ENCODE measurements at places on chromosomes 4 and X.

- no peak for DNase-seq
These were observed 114.8 kb upstream of the VAMP7 start for GRCh38 chrX:155766321-155766720.

DNA sequence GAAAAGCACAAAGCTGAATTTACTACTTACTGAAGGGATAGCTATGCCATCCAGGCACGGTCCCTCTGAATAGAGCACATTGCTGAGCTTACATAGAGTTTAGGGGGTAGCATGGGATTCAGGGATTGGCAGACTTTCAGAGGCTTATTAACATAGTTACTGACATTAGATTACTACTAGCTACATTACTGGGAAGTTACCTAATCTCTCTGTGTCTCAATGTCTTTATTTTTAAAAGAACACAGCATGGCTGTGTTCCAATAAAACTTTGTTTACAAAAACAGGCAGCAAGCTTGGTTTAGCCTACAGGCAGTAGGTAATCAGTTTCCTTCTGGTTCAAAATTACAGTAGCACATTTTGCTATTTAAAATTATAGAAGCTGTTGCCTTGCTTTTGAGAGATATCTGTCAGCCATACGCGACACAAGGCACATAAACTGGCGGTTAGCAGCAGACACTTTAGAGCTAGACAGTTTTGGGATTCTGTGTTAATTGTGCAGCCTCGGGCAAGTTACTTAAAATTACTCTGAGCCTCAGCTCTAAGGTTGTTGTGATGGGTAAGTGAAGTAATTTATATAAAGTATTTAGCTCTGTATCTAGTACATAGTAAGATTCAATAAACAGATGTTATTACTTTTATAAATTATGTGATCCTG is 6.9 kb downstream of the KLHL8 start:
- DNase-seq = no peak

- no peak for DNase-seq
These were observed 12.8 kb upstream of the SLITRK4 start for GRCh38 chrX:143648705-143649104.

GRCh38 chr4:165927815-165928214 is 54.8 kb downstream of the TLL1 start:
- DNase-seq = no peak

- DNase-seq = no peak
These were observed 24.6 kb downstream of the HERC5 start for GRCh38 chr4:88481537-88481936.

GRCh38 chr4:84582988-84583875 is at the start of gene CDS1:
Gene CDS1, plus strand, starts transcription at chr4:84583127. Its CDS starts 275 bp downstream, at chr4:84583402.
- DNase-seq = peak; percentile 19

Measured in activated CD4-positive, alpha-beta T cell treated with anti-CD3 and anti-CD28 coated beads, Interleukin-2, amount 10 ng/mL, durations not matched to agents 7 days and 5 days (primary cell).